ENCODE measurements at places on chromosomes 3 and 15. TPM values are rescaled to one million over a fixed set of nuclear protein-coding genes. Genes with fewer than 3 reads are reported as not detected.

AGTR1 gene
- total RNA-seq: 0.16 TPM

GPR176 gene
- 54.9 TPM for total RNA-seq

SCG5 gene
- 58.6 TPM for total RNA-seq

CTXN2 gene
- total RNA-seq: not detected

SLC9A9 gene
- 1.4 TPM for total RNA-seq

LDHAL6B gene
- not detected for total RNA-seq

GOLGA8T gene
- not detected for total RNA-seq

FAN1 gene
- 6.0 TPM for total RNA-seq

TRMT10C gene
- 19.7 TPM for total RNA-seq

TFRC gene
- total RNA-seq: 132 TPM

Measured in mesangial cell (primary cell).